Activated CD8-positive, alpha-beta memory T cell treated with anti-CD3 and anti-CD28 coated beads, Interleukin-2, amount 10 ng/mL, durations not matched to agents 7 days and 5 days (primary cell): ENCODE measurements at places on chromosomes 1 and 21.

DNA sequence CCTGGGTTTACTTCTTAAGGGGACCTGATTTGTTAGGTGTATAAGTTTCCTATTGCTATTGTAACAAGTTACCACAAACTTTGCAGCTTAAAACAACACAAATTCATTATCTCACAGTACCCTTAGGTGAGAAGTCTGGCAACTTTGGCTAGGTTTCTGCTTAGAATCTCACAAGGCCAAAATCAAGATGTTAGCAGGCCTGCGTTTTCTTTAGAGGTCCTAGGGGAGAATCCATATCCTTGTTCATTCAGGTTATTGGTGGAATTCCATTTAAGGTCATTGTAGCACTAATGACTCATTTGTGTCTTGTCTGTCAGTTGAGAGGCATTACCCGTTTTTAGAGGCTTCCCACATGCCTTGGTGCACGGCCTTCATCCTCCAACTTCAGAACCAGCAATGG is 8.2 kb upstream of the SH2D1B start:
- H3K27me3 ChIP-seq: peaks cover 22% of the 10 kb centered on the region
- DNase-seq: no peak
- H3K4me3 ChIP-seq: no peak overlapping the region
- H3K4me1 ChIP-seq: peaks cover 2% of the 10 kb centered on the region
- H3K27ac ChIP-seq: no peak overlapping the region

GRCh38 chr1:92167151-92167550 is 50.6 kb upstream of the C1orf146 start:
- DNase-seq: no peak
- no peak overlapping the region for H3K27ac ChIP-seq
- H3K27me3 ChIP-seq: no peaks in the 10 kb centered on the region
- H3K4me3 ChIP-seq: no peak overlapping the region
- no peaks in the 10 kb centered on the region for H3K4me1 ChIP-seq

DNA sequence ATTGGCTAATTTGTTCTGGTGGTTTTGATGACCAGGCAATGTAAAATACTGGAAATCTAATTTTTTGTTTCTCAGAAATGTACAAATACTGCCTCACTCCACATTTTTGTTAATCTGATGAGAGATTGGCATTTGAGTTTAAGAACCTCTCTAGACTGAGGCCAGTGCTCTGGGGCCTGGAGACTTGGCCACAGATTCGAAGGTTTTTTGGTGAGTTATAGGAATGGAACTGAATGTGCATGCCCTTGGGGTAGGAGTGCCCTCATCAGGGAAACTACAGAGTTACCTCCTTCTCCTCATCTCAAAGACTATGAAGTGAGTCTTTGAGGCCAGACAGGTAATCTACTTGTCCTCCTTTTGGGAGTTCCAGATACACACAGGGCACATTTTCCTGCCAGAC is 347.9 kb downstream of the LTN1 start:
- no peak overlapping the region for H3K4me3 ChIP-seq
- H3K4me1 ChIP-seq: peaks cover 6% of the 10 kb centered on the region
- H3K27ac ChIP-seq: no peak overlapping the region
- no peak for DNase-seq
- H3K27me3 ChIP-seq: no peaks in the 10 kb centered on the region

DNA sequence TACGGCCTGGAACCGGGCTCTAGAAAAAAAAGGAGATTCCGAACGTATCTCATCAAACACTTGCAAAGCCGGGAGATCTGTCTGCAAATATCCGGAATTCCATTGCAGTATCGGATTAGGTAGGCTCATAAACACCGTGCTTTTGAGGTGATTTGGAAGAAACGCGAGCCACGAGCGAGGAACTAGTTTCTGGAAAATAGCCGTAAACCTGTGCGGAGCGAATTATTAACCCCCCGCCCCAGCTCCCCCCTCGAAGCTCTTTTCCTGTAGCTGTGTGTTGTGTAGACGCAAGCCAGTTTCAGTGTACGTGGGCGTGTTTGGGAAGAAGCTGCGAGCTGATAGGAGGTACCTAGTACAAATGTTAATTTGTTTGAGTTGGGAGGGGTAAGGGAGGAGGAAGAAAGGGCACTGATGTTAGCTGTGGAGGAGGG is 1.1 kb downstream of the RALGPS2 start:
- H3K36me3 ChIP-seq: no peaks in the 10 kb centered on the region
- H3K27me3 ChIP-seq: peaks cover 44% of the 10 kb centered on the region
- H3K27ac ChIP-seq: peak overlapping the region; percentile 11
